ENCODE measurements at places on chromosomes 11 and 22. TPM values are rescaled to one million over a fixed set of nuclear protein-coding genes. Genes with fewer than 3 reads are reported as not detected.
A peak's percentile ranks its signal among the peaks of the same experiment; 100 is the strongest.

The SOX6 gene
- total RNA-seq, result 6.4 TPM

The OR8A1 gene
- total RNA-seq, result not detected

The MOV10L1 gene
- total RNA-seq, result 0.26 TPM

DNA sequence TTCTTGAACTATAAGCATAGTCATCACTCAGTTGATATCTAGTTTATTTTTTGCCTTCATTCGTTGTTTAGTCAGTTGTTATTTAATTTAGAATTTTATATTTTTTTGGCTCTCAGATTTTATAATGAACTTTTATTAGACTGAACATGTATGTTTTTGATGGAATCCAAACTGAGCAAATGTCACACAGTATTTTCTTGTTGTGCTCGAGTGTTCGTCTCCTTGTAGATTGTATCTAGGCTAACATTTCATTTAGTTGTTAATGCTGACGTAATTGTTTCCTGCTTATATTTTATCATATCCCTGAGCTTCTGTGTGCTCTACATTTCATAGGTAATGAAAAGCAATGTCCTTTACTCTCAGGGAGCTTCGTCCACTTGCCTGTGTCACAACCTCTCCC, 286.2 kb downstream of the TMEM135 start:
- DNase-seq, result no peak

GRCh38 chr11:101030015-101030414, 99.6 kb downstream of the PGR start:
- no peak for DNase-seq

GRCh38 chr11:2122222-2122906, 16.8 kb downstream of the IGF2 start:
- no peak for DNase-seq

DNA sequence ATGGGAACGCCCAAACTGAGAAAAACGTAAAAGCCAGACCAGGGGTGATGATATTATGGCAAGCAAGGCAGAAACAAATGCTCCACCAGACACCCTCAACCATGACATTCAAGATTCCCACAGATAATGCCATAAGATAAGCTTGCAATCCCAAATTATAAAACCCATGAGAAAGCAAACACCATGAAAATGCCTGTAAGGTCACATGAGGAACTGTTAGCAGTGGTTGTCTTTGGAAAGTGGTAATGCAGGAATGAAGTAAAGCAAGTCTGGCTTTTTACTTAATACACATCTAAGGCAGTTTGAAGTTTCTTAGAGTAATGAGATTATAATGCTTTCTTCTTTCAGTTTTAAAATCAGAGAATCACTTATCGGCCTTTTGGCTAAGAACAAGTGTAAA, 111.0 kb downstream of the MN1 start:
- no peak for DNase-seq

DNA sequence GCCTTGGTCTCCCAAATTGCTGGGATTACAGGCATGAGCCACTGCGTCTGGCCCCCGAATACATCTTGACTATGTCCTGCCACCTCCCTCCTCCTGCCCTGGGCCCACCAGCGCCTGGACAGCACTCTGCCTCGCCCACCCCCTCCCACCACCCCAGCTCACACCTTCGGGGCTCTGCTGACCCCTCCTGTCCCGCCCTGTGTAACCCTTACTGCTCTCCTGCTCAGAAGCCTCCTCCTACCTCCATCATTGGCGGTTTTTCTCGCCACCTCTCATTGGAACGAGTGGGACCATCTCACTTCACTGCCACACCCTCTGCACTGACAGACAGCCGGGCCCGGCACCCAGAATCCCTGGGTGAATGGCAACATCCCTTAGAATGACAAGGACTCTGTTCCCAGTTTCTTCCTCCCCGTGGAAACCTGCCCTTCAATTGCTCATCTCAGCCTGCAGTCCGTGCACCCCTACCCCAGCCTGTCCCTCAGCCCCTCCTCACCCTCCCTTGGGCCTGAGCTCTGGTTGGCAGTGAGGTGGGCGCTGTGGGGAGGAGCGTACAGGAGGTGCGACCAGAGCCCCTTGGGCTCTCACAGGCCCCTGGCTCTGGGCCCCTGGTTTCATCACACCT, 32.2 kb downstream of the LRRC74B start:
- DNase-seq, result no peak

- peak; percentile 86 for DNase-seq
Observed at GRCh38 chr22:37686002-37686982, at the start of gene NOL12. Gene NOL12 (plus strand): TSS chr22:37686343. CDS start chr22:37686393, 50 bp downstream.

DNA sequence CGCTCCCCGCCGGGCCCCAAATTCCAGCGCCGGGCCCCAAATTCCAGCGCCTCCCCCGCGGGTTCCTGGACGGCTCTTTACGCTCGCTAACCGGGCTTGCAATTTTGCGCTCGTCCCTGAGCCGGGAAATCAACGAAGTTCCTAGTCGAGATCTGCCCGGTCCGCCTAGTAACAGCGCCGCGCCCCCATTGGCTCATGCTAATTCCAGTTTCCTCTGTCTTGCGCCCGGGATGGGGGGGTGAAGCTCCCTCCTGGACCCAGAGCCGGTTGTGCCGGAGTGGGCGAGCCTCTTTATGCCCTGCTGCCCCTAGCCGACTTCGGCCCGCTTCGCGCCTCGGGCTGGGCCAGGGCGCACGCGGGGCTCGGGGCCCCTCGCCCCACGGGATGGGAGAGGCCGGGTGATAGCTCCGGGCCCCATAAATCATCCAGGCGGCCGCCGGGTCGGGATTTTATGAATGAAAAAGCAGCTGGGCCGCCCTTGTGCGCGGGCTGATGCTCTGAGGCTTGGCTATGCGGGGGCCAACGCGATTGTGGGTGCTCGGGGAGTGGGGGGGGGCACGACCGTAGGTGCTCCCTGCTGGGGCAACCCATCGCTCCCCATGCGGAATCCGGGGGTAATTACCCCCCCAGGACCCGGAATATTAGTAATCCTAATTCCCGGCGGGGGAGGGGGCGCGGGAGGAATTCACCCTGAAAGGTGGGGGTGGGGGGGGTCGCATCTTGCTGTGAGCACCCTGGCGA, 1.8 kb upstream of the CCND1 start:
- peak; percentile 95 for DNase-seq
